ENCODE measurements at places on chromosomes 2 and 18.

DNA sequence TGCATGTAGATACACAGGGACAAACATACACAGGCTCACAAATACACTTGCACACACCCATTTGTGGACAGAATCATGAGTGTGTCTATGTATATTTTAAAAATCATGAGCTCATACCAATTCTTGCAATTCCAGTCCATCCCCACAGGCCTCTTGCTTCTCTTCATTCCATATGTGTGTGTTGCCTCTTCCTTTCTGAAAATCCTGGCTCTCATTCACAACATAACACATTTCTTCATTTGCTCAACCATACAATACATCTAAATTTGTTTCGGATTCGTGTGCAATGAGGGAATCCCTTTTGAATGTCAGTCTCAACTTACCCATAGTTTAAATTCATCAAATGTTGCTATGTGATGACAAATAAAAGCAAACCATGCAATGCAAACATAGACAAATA, 51.4 kb downstream of the GNAL start:
- DNase-seq, result no peak

DNA sequence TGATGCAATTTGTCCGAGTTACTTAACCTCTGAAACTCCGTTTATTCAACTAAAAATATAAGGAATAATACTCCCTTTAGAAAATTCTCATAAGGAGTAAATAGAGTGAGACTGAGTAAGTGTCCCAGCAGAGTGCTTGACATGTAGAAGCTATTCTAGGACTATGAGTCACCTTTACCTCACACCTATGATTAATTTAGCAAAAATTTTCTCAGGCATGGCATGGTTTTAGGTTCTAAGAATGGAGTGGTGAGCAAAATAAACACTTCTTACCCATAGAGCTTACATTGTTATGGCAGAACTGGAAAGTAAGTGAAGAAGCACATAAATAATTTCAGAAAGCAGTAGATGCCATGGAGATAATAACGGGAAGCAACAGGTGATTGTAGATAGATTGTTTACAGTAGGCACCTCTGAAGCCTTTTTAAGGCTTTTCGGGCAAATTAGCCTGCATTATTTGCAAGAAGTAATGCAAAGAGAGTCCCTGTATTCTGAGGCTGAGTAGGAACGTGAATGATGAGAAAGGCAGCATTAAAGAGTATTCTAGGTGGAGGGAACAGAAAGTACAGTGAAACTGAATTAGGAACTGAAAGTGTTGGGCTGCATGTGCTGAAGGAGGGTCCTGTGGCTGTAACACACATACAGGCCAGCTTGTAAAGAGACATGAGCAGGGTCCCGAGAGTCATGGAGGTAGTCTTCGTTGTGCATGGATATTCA, 209.2 kb downstream of the ZNF407 start:
- DNase-seq, result no peak

DNA sequence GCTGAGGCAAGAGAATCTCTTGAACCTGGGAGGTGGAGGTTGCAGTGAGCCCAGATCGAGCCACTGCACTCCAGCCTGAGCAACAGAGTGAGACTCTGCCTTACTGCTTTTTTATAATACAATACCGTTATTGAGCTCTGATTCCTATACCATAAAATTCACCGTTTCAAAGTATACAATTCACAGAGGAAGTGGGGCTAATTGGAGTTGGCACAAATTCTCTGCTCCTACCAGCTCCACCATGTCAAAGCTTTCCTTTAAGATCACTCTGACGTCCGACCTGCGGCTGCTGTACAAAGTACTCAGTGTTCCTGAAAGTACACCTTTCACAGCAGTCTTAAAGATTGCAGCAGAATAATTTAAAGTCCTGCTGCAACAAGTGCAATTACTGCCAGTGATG, 29.6 kb upstream of the CYBRD1 start:
- DNase-seq, result no peak

DNA sequence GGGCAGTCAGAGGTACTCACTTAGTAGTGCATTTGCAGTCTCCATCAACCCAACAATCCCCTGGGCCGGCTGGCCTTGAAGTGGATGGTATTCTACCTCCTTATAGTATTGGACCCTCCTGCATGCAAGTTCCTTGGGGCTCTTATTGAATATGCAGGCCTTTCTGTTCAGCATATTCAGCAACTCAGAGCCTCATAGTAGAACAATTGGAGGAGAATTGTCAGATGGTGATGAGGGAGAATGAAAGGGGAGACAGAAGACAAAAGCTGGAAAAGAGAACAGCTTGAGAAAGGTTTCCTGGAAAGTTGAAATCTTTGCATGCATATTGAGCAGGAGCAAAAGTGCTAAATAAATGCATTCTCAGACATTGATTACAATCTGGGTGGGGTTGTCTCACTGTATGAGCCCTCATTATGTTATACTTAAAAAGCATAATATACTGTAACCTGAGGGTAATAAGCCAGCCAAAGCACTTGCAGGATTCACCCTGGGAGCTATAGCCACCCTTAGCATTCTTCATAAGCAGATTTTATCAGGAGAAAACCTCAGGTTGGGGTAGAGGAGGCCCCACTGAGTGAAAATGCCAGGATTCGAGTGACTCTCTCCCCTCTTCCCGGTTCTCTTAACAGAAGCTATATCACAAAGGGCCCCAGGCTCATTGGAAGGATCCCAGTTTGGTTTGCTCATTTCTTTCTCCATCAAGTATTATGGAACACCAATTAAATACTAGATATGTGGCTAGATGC, 178.1 kb downstream of the MSH2 start:
- DNase-seq, result no peak

DNA sequence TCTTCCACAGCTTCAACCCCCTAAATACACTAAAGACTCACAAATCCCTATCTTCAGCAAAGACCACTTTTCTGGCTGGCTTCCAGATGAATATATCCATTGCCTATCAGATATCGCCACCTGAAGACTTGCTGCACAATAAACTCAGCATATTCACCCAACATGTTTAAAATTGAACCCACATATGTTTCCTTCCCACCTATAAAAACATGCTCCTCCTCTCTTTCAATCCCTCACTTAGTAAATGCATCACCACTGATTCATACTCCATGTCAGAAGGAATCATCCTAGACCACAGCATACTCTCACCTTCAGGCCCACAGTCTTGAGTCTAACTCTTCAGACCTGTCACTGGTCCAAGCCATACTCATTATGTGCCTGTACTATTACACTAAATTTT, 5.3 kb downstream of the SPC25 start:
- DNase-seq, result no peak

GRCh38 chr2:159606287-159606686, 10.1 kb downstream of the BAZ2B start:
- DNase-seq, result no peak

DNA sequence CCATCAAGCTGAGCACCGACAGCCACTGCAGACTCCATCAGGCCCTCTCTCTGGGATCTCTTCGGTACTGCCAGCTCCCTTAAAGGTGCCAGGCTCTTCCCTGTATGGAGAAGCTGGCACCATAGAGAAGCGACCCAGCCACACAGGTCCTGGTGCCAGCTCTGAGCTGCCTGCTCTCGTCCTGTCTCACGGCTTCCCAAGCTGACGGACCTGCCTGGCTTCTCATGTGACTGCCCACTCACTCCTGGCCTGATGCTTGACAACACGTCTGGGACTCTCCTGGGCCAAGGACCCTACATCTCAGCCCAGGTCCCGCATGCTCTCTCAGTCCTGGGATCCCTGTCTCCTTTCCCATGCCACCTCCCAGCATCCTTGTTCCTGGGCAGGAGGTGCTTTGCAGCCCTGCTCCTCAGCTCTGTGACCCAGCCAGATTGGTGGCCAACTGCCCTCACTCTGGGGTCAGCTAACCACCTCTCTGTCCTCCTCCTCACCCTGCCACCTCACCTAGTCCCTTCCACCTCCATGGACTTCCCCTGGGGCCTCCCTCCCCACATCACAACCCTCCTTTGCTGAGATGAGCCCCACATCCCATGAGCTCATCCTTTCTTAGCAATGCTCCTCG, 12.5 kb upstream of the ATOH8 start:
- no peak for DNase-seq

- DNase-seq, result no peak
Measured at GRCh38 chr18:45588376-45589355, 26.6 kb upstream of the SLC14A2 start.

DNA sequence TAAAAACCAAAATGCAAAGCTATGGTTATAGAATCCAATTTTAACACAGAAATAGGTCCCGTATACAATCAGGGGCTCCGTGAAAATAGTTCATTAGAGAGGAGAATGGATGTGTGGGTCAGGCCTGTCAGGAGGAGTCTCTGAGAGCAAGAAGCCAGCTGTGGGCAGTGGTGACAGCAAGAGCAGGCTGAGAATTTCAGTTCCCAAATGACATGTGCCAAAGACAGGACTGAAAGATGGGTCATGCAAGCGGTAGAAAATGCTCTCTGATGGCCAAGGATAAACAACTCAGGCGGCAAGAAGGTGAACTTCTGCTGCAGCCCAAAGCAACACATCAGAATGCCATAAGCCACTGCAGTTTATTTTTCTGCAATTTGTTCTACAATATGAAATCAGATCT, 100.4 kb downstream of the CCDC141 start:
- DNase-seq, result no peak

DNA sequence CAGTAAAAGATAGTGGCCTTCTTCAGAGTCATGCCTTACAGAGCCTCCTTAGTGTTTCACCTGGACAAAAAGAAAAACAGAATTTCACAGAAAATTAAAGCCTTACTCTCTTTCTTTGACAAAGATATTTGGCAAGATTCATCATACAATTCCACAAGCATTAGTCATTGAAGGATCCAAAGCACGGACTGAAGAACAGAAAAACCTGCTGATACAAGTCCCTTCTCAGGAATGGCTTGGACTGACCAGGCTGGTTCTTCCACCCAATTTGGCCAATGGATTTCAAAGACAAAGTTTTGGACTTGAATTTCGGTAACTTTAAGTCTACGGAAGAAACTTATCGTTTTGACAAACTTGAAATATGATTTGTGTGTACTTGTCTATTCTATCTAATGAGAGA, 39.1 kb upstream of the GALNT3 start:
- DNase-seq, result no peak

DNA sequence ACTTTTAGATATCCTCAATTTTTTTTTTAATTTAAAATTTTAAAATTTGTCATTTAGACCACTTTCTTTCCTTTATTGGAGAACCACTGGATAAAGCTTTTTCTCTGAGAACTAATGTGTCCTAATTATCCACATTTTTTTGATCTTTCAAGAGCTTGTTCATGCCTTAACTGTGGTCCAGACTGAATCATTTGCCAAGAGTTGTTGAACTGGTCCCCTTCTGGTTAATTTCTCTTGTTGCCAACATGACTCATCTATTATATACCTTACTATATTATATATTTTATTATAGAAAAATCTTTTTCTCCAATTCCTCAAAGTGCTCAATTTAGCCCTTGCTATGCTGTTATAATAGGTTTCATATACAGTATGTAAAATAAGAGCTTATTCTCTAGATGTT, 53.1 kb upstream of the TMEM87B start:
- DNase-seq, result no peak

- peak; percentile 60 for DNase-seq
Measured at GRCh38 chr2:29920631-29921559, 491 bp downstream of the ALK start.

- DNase-seq, result no peak
Measured at GRCh38 chr2:25453199-25453905, 111.6 kb upstream of the DNMT3A start.

DNA sequence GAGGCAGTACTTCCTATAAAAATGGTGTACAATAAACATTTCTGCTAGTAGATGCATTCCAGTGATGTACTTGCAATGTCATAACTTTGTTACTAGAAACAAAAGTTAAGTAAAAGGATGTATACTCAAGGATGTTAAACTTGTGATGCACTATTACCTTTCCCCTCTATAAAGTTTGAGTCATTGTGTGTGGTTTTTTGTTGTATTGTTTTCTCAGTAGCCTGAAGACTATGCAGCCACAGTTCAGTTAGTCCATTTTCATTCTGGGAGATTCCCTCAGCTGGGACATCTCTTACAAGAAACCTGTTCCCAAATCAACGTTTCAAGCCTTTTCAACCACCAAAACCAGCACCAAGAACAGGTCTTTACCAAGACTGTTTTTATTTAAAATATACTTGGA, 5.6 kb downstream of the ATP5MC3 start:
- no peak for DNase-seq

- DNase-seq, result no peak
Measured at GRCh38 chr2:203578759-203579643, 43.9 kb upstream of the RAPH1 start.

GRCh38 chr2:75146606-75147332, 52.6 kb downstream of the TACR1 start:
- no peak for DNase-seq

GRCh38 chr2:159427048-159427447, 140.5 kb upstream of the WDSUB1 start:
- DNase-seq, result no peak

GRCh38 chr2:8872821-8873432, 35.5 kb upstream of the KIDINS220 start:
- DNase-seq, result no peak

GRCh38 chr2:86290596-86291327, 46.7 kb downstream of the REEP1 start:
- DNase-seq, result no peak

DNA sequence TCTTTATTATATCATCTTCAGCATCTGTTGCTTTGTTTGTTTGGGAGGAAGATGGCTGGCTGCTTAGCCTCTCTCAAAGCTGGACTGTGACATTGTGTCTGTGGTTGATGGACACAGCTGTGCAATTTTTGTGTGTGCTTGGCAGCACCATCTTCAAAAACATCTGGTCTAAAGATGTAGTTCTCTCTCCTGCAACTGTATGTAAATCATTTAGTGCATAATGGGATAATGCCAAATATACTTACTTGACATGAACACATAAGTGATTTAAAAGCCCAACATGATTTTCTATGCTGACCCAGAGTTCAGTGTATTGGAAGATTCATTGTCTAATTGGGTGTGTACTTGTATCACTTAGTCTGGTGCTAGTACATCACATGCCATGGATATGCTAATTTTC, 112.2 kb downstream of the MAP4K4 start:
- DNase-seq, result no peak

DNA sequence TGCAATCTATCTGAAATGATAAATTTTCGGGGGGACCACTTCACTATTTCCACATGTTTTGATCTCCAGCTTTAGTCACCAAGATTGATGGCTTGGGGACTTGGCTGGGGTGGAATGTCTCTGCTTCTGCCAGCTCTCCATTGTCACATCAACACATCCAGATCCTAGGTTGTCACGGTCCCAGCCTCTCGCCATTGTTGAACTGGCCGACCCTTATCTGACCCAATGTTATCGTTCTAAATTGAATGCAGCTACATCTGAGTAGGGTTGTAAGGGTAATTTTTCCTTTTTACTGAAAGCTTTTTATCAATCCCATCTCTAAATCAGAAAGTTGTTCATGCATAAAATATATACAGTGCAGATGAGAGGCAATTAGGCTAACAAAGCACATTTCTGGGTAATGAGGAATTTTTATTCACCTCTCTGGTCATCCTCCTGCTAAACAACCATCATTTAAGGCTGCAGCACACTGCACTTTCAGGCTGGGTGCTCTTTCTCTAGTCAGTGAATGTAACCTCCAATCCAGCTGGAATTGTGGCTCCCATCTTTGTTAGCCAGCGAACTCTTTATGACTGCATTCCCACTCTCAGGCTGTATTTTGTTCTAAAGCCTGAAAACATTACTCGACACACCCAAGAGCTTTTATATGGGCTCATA, 128.2 kb downstream of the COL4A4 start:
- DNase-seq, result no peak

All from activated CD8-positive, alpha-beta memory T cell treated with anti-CD3 and anti-CD28 coated beads for 24 hours (primary cell).